ENCODE measurements at places on chromosomes 3 and 15. TPM values are rescaled to one million over a fixed set of nuclear protein-coding genes. Genes with fewer than 3 reads are reported as not detected.

STT3B gene
- total RNA-seq, result 151 TPM

FOXB1 gene
- not detected for total RNA-seq

EOGT gene
- total RNA-seq, result 41.6 TPM

GPR27 gene
- 0.25 TPM for total RNA-seq

SLCO2A1 gene
- total RNA-seq, result under 0.01 TPM
